Activated T-cell treated with anti-CD3 and anti-CD28 coated beads for 48 hours (primary cell): ENCODE measurements at places on chromosomes 2 and 18.

GRCh38 chr2:64980183-64980582, 9.0 kb upstream of the SLC1A4 start:
- DNase-seq = no peak

DNA sequence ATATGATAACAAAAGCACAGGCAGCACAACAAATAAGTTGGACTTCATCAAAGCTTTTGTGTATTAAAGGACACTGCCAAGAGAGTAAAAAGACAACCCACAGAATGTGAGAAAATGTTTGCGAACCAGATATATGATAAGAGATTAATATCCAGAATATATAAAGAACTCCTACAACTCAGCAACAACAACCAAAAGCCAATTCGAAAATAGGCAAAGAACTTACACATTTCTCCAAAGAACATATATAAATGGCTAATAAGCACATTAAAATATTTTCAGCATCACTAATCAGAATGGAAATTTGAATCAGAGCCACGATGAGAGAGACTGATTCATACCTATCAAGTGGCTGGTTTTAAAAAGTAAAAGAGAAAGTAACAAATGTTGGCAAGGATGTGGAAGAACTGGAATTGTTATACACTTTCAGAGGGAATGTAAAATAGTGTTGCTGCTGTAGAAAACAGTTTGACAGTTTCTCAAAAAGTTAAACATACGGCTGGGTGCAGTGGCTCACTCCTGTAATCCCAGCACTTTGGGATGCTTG, 25.2 kb downstream of the EPB41L5 start:
- DNase-seq = no peak

- DNase-seq = no peak
Measured at GRCh38 chr2:29659178-29659577, 262.2 kb downstream of the ALK start.

DNA sequence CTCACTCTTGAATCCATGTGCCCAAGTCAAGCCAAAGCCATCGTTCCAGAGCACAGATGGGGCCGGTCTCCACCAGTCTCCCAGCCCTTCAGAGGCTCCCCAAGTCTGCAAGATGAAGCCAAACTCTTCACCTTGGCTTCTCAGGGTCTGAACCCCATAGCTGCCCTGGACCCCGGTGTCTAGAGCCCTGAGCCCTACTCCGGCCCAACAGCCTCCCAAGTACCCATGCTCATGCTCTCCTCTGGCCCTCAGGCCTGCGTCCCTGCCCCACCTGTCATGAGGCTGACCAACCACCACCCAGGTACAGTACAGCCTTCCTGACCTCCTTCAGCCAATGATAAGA, 46.0 kb downstream of the ZNF516 start:
- DNase-seq = no peak

DNA sequence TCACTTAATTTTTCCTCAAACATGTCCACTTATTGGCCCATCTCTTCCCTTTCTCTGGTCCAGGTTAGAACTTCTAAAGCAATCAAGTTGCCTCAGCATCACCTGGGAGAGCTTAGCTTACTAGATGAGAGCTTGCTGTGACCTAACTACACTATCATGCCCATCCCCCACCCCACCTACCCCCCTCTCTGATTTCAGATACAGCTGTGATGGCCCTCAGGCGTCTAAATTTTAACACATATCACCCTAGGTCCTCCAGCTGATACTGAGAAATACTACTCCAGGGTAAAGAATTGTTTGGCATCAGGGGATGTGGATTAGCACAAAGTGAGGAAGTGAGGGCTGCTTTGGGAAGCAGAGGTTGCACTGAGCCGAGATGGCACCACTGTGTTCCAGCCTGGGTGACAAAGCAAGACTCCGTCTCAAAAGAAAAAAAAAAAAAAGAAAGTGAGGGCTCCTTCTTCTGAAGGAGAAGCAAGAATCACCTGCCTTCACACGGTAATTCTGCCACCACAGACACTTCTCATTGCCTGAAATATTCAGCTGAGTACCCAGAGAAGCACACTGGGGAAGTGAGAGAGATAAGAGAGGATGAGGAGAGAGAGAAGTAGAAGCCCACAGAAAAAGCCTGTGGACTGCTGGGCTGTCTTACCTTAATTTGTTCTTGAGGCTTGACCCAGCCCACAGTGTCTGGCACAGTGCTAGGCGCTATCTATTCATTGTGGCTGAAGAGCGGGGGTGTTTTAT, 263.4 kb downstream of the ASXL3 start:
- DNase-seq = no peak

DNA sequence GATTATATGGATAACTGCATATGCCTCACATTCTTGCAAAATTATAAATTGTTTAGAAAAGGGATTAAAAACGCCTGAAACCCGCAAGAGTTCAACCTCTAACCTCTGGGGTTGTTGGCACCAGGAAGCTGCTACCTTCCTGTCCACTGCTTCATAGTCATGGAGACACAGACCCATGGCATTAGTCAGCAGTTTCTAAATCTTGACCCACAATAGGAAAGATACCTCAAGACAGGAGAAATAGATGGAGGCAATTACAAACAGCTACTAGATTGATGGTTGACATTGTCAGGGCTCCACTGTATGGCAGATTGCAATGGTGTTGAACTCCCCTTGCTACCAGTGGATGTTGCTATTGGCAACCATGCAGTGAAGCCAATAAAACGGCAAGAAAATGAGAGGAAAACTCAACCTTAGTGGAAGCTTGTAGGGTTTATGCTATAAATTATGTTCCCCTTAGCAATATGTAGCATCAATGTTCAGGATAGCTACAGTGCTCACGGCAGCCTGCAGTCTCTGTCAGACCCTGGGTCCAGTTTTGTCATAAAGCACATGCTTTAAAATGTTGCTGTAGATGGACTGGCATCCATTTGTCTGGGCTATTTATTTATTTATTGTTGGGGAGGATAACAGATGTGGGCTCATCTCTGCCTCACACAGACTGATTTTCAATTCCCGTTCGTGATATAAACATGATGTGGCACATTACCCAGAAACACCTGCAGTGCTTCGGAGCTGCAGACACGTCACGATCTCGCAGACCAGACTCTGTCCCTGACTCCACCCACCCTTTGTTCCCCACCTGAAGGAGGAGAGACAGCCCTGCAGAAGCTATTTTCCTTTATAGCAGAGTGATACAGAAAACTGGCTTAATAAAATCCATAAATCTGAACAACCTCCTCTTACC, 233.4 kb downstream of the AGPS start:
- no peak for DNase-seq

DNA sequence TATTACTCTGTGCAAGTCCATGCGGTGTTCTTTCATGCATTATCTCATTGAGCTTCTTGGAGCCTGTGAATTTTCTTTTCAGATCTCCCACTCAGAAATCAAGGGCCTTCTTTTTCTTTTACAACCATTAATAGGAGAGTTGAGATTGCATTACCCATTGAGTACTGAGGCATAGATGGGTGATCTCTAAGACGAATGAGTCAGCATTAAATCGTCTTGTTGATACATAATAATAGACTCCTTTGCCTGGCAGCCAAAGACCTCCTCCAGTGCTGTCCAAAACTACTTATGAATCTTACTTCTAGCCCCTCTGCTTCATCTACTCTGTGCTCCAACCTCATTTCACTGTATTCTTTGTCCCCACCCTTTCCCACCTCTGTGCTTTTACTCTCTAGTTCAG, 180.5 kb downstream of the AGPS start:
- DNase-seq = no peak

DNA sequence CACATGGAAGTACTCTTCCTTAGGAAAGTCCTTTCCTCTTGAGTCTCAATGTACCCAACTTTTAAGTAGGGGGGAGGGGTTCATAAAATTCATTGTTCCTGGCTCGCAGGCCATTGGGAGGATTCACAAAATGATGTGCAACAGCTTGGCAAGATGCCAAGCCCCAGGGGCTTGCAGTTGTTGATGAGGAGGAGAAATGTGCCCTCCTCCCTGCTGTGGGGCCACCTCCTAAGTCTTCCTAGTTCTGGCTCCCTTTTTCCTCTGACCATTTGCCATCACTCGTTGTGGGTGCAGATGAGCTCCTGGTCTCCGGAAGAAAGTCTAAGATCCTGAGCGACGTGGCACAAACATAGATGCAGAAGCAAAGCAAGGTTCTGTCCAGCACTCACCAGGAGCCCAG, 435.4 kb downstream of the EIPR1 start:
- no peak for DNase-seq

DNA sequence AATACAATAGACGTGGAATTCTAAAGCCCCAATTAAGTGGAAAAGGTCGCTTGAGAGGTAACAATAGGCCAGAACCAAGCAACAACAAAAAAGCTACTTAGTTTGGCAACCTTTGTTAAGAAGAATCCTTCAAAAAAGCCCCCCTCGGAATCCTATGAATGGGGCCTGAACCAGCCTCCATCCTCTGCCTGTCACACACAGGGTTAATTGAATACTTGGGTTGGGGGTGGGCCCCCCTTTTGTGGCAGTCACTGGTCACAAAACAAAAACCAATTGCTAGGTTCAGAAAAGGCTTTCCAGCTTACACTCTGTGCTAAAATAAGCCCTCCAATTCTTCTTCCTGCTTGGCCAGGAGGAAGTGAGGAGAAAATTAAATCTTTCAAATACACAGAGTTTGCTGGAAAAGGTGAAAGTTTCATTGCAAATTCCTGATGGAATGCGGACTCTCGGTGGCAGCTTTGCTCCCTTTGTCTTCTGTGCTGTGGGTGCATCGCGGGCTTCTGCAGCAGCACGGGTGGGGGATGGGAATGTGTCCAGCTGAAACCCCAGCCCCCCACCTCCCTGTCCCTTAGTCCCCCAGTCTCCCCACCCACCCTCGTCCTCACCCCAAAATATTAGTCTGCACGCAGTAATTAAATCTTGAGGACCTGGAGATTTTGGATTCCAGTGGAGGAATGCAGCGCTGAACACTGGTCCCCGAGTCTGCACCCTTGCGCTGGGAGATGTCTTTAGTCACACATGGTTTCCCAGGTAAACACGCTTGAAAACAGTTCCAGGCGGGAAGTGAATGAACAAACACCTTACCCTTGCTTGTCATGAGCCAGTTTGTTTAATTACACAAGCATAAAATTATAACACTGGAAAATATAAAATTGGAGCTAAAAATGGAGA, 254.3 kb downstream of the SOX11 start:
- no peak for DNase-seq

DNA sequence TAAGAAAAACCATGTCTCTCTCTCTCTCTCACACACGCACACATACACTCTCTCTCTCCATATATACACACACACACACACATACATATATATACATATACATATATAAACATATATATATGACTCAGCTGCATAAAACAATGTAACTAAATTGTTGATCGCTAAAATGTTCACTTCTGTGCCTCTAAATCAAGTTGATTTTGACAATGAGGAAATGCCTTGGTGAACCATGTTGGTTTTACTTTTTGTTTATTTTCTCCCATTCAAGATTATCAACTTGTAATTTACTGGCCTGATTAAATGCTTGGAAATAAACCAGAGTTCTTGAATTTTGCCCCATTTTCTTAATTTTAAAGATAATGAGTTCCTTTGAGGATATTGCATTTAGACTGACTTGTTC, 500.4 kb downstream of the PARD3B start:
- DNase-seq = no peak

DNA sequence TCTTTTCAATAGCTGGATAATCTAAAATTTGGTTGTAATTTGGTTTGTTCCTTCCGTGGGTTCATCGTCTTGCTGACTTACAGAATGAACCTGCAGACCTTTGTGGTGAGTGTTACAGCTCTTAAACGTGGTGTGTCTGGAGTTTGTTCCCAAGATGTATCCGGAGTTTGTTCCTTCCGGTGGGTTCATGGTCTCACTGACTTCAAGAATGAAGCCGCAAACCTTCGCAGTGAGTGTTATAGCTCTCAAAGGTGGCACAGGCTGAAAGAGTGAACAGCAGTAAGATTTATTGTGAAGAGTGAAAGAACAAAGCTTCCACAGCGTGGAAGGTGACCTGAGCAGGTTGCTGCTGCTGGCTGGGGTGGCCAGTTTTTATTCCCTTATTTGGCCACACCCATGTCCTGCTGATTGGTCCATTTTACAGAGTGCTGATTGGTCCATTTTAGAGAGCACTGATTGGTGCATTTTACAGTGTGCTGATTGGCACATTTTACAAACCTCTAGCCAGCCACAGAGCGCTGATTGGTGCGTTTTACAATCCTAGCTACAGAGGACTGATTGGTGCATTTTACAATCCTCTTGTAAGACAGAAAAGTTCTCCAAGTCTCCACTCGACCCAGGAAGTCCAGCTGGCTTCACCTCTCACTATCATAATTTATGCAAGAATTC, 16.6 kb downstream of the RALB start:
- DNase-seq = no peak

- no peak for DNase-seq
Measured at GRCh38 chr2:86223927-86224560, 24.8 kb downstream of the MRPL35 start.

- no peak for DNase-seq
Measured at GRCh38 chr2:131045286-131046027, 47.8 kb downstream of the FAM168B start.

DNA sequence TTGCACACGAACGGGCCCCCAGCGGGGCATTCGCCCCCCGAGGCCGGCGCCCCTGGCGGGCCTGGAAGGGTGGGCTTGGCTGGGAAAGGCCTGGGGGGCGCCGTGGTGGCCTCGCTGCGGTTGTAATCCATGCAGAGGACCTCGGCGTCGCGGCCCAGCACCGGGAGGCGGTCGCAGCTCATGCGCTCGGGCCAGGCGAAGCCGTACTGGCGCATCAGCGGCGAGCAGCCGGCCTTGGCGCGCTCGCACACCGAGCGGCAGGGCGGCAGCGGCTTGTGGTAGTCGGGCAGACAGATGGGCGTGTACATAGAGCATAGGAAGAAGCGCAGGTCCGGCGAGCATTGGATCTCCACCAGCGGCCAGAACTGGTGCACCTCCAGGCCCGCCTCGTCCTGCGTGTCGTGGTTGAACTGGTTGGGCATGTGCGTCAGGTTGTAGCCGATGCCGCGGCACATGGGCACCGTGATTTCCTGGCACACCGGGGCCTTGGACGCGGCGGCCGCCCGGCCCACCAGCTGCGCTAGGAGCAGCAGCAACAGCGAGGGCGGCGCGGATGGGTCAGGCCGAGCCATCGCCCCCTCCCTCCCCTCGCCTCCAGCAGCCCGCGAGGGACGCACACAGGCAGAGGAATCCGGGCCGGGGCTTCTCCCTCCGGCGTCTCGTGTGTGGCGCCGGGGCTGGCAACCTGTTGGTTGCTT, 1.4 kb downstream of the FZD5 start:
- DNase-seq = no peak

DNA sequence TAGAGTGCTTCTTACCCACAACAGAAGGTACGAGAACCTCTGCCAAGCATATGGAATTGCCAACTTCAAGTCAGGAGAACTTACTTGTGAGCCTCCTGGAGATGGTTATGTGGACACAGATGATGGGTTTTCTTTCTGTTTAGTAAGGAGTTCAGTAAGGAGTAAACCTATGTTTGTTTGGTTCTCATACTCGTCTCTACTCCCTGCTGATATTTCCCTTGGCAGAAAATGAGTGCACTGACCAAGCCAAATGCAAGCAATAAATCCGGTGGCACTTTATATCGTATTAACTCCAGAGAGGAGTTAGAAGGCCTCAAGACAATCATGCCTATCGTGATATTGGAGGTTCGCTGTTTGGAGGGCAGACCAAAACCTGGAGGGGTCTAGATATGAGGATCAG, 83.2 kb upstream of the CYP1B1 start:
- DNase-seq = no peak

GRCh38 chr2:164739966-164740365, 101.7 kb downstream of the COBLL1 start:
- DNase-seq = no peak
